ENCODE measurements at places on chromosomes 1 and 21.

- DNase-seq, result no peak
These were observed 44.1 kb downstream of the NGF start for GRCh38 chr1:115293899-115294298.

DNA sequence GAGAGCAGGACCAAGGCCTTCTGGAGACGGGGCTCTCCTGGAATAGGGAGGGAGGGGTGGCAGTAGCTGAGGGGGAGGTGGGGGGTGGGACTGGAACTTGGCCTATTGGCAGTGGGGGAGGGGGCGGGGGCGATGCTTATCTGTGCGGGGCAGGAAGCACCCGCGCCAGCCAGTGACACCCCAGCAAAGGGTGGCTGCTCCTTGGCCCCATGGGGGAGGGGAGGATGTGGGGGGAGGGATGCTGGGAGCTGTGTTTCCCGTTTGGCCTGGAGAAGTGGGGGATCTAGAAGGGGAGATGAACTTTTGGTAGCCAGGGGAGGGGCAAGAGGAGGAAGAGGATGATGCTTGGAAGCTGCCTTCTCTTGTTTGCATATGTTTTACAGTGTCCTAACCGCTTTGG is 11.0 kb downstream of the ZBTB7B start:
- no peak for DNase-seq

DNA sequence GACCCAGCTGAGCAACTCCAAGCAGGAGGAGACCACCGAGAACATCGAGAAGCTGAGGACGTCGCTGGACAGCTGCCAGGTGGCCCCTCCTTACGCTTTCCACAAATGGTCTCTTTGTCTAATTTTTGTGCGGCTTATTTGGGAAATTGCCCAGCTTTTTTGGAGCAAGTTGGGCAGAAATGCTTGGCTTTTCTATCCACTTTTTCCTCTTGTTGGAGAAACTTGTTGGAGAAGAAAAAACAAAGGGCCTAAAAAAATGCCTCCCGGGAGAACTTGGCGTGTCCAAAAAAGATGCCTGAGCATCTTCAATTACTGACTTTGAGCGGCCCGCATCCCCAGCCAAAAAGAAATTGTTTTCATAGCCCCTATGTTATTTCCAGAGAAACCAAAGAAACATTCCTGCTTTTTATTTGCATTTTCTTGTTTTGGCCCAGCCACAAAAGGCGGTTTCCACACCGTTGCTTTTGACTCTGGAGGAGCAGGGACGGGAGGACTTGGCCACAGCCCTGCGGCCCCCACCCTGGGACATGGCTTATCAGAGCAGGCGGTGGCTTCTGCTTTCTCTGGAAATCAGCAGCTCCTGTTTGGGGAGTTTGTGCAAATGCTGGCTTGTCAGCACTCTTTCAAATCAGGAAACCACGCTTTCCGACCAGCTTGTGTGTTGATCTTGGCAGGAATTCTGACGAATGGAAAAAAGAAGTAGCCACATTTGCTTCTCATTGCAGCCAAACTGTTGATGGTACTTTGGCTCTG is 81.2 kb upstream of the EFHD2 start:
- peak; percentile 76 for DNase-seq

GRCh38 chr21:41510500-41510899 is 2.5 kb upstream of the TMPRSS2 start:
- DNase-seq, result no peak

GRCh38 chr1:66478116-66478515 is 55.8 kb upstream of the SGIP1 start:
- DNase-seq, result no peak

- no peak for DNase-seq
These were observed 43.9 kb downstream of the DUSP10 start for GRCh38 chr1:221697923-221698425.

DNA sequence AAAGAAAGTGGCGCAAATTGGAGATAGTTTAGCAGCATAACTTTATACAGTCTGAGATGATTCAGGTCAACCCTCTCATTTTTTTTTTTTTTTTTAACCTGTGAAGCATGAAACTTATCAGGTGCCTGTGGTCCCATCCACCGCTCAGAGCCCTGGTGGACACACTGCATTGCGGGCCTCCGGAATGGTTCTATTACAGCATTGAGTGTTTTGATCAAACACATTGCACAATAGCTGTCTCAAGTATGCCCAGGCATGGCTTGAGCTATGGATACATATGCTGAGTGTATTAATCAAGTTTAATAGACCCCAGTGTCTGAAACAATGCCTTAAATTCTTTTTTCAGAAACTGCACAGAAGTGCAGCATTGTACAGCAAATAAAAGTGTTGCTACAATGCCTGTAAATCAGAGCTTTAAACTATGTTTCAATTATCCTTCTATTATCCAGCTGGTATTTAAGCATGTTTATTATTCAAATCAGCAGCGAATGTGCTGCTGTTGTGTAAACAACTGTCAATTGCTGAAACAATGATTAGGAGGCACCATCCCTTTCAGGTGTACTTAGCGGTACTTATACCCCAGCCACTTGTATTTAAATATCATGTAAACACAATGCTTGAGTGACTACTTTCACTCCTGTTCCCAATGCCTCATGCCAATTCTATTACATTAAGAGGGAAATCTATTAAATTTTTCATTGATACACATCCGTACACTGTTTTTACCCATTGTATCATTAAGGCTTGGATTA is 456.6 kb downstream of the RPS6KC1 start:
- no peak for DNase-seq

DNA sequence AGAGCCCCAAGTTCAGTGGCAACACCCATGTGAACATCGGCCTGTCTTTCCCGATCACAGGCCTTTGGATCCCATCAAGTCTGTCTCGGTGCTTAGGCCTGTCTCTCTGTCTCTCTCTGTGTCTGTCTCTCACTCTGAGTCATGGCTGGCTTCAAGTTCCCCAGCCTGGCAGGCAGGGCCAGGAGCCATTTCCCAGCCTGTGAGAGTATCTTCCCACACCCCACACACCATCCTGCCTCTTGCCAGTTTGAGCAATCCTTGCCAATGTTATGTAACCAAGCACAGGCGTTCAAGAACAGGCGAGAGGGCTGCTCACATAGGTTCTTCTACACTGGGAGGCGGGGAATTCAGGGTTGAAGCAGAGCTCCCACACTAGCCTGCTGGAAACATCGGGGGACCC is 70.0 kb upstream of the TMEM51 start:
- DNase-seq, result no peak

GRCh38 chr1:34101151-34101550 is 63.9 kb downstream of the CSMD2 start:
- DNase-seq, result no peak

- no peak for DNase-seq
These were observed 110.8 kb upstream of the KAZN start for GRCh38 chr1:14487671-14488070.

DNA sequence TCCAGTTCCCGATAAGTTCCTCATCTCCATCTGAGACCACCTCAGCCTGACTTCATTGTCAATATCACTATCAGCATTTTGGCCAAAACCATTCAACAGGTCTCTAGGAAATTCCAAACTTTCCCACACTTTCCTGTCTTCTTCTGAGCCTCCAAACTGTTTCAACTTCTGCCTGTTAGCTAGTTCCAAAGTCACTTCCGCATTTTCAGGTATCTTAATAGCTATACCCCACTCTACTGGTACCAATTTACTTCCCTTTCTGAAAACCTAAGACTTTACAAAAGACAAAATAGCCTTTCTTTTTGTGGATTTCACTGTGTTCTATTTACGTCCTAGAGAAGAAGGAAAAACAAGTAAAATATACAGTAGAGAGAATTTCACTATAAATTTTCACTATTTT is 147.0 kb upstream of the FMN2 start:
- peak; percentile 72 for DNase-seq

GRCh38 chr1:31822766-31823165 is 6.9 kb upstream of the SPOCD1 start:
- no peak for DNase-seq

Data from Kasumi-1 (cell line).